ENCODE measurements at places on chromosomes 3 and 15.

DNA sequence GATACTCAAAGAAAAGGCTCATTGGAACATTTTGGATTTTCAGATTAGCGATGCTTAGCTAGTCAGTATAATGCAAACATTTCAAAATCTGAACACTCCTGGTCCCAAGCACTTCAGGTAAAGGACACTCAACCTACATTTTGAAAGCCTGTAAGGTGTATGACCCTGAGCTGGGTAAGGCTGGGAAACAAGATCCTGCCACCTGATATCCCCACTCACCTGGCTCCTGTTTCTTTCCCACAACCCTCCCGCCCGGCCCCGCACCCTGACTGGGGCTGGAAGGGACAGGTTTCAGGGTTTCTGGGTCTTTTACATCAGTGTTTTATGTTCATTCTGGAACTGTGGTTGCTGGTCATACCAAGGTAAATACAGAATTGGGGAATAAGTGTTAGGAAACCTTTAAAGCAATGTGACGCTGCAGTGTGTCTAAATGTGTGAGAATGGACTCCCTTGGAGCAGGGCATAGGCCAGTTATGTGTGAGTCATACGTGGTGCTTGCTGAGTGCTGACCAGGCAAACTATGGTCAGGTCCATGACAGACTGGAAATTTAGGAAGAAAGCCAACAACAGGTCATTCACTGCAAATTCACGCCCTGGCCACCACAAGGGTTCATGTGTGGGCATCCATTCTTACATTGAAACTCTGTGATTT lies 22.9 kb downstream of the CTXND1 start:
- no peak for DNase-seq

- no peak for DNase-seq
Measured at GRCh38 chr15:92524161-92524560, 130.5 kb downstream of the ST8SIA2 start.

- DNase-seq = no peak
Measured at GRCh38 chr3:81931265-81932251, 170.1 kb upstream of the GBE1 start.

DNA sequence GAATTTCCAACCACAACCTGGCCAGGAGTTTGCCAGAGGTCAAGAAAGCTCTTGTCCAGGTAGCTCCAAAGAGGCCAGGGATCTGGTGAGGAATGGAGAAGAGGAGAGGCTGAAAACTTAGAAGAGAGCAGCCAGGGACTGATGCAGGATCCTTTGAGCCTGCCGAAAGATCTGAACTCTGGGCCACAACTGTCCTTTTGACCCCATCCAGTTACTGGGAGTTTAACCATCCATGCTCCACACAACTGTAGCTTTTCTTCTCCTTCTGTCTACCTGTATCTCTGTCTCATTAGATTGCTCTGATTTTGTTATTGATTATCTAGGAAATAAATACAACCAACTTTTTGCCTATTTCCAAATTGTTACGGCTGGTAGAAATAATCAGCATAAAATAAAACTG lies 36.7 kb downstream of the DAZL start:
- no peak for DNase-seq

DNA sequence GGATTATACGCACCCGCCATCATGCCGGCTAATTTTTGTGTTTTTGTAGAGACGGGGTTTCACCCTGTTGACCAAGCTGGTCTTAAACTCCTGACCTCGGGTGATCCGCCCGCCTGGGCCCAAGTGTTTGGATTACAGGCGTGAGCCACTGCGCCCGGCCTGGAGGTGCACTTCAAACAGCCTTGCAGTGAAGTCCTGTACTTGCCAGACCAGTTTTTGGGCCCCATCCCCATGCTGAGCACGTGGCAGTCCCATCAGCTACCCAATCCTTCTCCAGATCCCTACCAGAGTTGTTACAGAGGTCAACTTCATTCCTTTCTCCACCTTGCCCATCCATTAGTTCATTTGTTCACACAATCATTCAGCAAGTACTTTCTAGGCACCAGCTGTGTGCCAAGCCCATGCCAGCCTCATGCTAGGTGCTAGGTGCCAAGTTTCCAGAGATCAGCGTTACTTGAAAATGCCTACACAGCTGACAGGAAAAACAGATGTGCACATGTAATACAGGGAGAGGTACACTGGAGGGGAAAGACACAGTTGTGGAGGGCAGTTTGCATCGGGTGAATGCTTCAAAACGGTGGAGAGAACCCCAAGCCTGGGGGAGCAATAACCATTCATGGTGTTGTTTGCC lies 2.2 kb downstream of the DNAH1 start:
- no peak for DNase-seq

- peak; percentile 9 for DNase-seq
Measured at GRCh38 chr3:150372722-150373121, 35.4 kb upstream of the TSC22D2 start.

DNA sequence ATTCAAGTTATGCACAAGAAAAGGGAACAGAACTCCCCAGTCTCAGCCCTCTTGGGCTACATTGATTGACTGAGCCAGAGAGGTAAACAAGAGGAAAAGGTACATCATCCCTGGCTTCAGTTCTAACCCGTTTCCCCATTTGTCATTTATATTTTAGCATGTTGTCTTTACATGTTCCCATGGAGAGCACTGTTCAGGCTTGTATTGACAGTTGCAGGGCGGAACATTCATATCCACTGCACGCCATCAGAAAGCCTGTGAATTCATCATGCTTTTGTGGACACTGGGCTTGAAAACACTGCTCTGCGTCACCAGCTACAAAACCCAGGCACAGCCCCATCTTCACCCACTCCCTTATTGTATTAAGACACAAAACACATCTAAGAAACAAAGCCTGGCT lies 240.9 kb upstream of the EIF1B start:
- no peak for DNase-seq

DNA sequence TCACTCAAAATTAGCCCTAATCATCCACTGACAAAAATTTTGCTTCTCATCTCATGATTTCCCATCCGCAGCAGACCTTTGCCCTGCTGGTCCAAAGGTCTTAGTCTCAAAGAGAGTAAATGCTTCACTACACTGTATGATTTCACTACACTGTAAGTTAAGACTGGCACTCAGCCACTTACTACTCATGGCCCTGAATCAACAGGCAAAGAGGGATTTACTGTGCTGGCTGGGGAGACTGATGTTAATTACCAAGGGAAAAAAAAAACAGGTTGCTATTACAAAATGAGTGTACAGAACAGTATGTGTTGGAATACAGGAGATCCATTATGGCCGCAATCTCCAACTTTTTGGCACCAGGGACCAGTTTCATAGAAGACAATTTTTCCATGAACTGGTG lies 214.8 kb downstream of the ZMAT3 start:
- no peak for DNase-seq

DNA sequence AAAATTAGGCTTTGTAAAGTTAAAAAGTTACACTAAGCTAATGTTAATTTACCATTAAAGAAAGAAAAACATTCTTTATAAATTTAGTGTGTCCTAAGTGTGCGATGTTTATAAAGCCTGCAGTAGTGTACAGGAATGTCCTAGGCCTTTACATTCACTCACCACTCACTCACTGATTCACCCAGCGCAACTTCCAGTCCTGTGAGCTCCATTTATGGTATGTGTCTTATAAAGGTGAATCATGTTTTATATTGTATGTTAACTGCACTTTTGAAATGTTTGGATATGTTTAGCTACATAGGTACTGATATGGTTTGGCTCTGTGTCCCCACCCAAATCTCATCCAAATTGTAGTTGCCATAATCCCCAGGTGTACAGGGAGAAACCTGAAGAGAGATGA lies 549.7 kb upstream of the EPHA6 start:
- no peak for DNase-seq

DNA sequence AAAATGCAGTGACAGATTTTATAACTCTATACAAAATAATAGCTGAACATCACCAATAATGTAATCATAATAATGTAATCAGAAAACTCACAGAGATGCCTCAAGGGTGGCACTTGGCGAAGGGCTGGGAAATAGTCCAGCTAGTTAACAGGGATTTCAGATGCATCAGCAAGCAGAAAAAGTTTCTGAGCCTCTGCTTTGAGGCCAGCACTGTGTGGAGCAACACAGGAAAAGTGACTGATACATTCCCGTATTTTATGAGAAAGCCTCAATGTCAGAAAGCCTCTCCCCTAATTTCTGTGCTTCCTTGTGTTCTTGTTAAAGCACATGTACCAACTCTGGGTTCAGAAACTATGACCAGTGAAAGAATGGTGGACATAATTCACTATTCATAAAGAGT lies 304.8 kb downstream of the VPS13C start:
- no peak for DNase-seq

GRCh38 chr3:85364296-85364909 lies 405.6 kb downstream of the CADM2 start:
- no peak for DNase-seq

DNA sequence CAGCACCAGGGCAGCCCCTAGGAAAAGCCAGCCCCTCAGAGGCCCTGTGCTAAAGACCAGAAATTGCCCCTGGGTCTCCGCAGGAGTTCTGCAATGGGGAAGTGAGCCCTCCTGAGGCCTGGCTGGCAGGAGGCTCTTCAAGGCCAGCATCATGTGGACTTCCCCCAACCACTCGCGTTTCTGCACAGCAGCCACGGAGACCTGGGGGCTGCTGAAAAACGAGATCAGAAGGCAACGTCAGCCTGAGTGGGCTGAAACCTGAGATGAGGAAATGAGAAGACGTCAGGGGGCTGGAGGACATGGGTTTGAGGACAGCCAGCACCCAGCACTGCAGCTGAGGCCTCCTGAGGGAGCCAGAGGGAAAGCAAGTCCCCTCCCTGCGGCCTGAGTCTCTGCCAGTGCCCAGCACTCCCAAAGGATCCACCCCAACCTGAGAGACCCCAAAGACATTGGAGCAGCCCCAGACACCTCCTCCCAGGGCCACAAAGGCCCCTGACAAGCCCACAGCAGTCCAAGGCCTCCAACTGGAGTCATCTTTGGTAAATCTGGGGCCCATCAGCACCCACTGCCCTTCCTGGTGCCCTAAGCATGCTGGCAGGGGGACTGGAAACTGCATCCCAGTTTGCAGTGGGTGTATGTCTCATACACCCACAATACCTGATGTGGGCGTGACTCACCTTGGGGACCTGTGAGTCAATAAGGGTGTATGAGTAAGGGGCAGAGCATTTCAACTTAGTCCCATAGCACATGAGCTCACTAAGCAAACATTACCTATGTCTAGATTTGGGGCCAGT lies 29.2 kb upstream of the CYP11A1 start:
- no peak for DNase-seq

DNA sequence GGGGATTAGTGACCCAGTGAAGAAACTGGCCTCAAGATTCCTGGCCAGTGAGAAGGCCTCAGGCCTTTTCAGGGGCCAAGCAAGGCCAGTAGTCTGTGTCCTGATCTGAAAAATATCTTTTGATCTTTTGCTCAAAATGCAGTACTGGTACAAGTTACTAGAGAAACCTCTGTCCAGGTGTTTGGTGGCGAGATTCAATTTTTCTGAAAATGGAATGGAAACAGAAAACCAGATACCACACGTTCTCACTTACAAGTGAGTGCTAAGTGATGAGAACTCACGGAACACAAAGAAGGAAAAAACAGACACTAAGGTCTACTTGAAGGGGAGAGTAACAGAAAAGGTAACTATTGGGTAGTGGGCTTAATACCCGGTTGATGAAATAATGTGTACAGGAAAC lies 463.4 kb downstream of the ZIC1 start:
- DNase-seq = no peak

DNA sequence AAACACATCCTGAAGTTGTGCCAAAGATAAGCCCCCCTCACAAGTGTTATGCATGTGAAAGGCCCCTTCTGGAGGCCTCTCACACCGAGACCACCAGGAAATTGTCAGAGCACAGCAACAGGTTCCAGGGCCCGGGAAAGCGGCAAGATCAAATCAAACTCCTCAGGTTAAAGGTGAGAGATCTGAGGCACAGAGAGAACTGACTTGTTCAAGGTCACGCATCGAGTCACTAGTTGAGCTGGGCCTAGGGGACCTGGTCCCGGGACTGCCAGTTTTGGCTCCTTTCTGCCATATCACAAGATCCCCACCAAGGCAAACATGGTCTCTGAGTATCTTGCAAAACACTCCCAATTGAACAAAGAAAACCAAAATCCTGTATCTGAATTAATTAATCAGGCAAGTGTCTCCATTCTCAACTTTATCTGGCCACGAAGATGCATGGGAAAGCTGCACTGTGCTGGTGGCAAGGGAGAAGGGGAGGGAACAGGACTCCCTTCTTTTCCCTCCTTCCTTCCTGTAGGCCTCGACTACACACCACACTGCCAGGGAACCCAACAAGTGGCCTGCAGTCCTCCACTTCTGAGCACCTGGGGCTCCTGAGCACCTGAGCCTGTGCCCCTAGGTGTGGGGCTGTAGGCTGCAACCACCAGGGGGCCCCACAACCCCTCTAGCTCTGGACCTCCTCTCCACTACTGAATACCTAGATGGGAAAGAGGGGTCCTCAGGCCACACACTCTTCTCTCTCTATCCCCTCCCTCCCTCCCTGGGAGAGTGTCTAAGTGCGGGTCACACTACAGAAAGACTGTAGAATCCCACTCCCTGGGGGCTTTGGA lies 37.3 kb downstream of the ANP32A start:
- peak; percentile 70 for DNase-seq

DNA sequence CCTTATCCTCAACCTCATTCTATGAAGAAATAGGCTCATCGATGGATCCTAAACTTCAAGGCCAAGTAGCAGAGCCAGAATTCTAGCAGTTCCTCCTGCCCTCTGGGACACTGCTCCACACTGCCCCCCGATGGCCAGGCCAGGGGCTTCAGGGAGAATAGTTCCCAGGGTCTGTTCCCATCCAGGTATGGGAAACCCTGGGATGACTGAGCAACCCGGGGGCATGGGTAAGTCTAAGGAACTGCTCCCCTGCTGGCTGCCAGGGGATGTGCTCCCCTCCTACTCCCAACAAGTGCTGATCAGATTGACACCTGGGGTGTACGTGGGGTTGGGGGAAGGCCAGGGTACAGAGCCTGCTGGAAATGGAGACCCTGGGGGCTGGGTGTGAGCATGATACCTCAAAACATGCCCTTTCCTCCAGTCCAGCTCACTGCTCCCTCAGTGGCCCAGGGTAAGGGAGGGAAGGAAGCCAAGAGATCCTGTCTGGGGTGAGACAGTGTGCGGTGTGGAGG lies 7.6 kb downstream of the ULK3 start:
- DNase-seq = peak; percentile 51
